ENCODE measurements at places on chromosomes 1 and 21.

DNA sequence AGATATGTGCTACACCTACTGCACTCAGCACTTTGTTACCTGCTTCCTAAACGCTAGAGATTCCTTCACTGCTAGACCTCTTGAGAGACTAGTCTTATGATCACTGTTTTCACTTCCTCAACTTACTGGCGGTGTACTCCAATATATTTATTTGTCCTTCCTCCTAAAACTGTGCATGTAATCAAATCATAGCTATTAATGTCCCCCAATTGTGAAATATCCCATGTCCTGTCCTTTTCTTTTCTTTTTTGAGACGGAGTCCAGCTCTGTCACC is 3.4 kb downstream of the SOAT1 start:
- DNase-seq, result no peak

- no peak for DNase-seq
Measured at GRCh38 chr1:23483321-23484252, at the start of gene ASAP3. Gene ASAP3, minus strand, starts transcription at chr1:23484179. Its CDS starts 46 bp downstream, at chr1:23484133.

GRCh38 chr1:106292130-106292529 is 764.3 kb upstream of the PRMT6 start:
- no peak for DNase-seq

DNA sequence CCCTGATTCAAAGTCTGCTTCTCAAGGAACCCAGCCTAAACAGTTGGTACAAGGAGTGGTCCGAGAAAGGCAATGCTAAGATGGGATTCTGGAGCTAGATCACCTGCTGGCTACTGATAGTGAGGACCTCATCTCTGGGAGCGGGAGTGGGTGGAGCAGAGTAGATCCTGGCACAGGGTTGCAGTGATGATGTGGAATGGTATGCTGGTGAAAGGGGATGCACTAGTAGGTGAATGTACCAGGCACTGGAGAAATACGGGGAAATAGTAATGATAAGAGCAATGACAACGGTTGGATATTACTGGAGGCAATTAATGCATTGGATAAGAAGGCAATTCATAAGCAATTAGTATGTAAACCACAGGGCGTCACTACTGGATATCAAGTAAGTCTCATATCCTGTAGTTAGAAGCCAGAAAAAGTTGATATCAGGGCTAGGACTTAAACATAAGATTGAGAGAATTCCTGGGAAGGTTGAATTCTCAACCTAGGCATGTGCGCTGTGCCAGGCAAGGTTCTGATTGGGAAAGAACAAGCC is 169.2 kb upstream of the LMO4 start:
- DNase-seq, result no peak

- DNase-seq, result peak; percentile 88
Measured at GRCh38 chr1:52553362-52554266, 722 bp upstream of the TUT4 start.

DNA sequence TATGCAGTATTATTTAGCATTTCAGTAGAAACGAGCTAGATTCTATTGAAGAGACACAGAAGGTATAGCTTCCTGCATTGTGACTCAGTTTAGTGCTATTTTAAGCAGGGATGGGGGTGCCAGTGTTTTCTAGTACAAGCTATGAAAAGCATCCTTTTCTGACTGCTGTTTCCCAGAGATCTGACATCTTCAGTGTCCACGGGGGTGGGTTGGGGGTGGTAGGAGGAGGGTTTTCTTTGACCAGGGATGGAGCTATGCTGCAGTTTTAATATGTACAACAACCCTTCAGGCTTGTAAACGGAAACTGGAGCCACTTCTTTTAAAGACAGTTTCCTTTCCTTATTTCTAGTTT is 2.7 kb upstream of the NEGR1 start:
- no peak for DNase-seq
